Jurkat, Clone E6-1 (cell line): ENCODE measurements at places on chromosomes 5 and 9.

DNA sequence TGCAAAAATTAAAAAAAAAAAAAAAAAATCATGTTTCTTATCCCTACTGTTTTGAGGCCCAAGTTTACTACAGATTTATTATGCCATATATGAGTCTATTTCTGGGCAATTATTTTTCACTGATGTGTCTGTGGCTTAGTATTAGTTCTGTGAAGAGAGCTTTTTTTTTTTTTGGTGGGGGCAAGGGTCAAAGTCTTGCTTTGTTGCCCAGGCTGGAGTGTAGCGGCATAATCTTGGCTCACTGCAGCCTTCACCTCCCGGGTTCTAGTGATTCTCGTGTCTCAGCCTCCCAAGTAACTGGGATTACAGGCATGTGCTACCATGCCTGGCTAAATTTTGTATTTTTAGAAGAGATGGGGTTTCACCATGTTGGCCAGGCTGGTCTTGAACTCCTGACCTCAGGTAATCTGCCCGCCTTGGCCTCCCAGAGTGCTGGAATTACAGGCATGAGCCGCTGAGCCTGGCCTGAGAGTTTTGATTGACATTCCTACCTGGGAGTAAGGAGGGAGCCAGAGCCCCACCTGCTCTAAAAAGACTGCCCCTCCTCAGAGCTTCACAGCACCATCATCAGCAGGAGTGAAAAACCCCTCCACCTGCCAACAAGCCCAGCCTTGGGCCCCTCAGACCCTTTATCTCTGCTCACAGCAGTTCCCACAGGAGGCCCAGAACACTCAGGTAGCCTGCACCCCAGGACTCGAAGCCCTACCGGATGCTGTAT is 36.1 kb upstream of the JADE2 start:
- no peak for DNase-seq

DNA sequence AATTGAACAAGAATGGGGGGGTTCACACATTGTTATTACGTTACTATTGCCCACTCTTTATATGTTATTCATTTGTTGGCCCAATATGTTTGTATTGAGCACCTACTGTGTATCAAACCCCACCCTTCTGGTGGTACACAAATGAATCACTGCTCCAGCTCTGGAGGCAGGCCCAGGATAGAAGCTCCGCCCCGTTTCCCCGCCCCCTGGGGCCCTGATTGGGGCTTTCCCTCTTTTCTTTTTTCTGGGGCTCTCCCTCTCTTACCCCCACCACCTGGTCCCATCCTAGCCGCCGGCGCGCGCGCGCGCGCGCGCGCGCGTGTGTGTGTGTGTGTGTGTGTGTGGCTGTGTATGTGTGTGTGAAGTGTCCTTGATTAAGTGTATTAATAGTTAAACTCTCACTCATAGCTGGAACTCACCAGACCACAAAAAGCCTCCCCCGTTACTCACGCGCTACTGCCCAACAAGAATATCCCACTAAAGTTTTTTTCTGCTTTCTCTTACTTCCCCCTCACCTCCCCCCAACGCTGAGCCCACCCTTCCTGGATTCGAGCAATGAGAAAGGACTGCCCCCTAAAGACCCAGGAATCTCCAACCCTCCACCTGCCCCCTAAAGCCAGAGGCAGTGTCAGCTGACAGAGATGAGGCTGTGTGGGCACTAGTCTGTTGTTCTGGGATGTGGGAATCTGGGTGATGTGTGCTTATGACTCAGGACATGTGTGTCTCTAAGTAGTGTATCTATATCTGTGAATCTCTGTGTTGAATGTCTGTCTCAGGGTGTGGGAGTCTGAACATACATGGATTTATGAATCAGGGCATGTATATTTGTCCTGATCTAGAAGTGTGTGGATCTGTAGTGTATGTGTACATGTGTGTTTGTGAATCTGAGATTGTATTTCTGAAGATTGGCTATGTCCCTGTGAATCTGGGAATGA is 4.0 kb downstream of the CXXC5 start:
- peak; percentile 71 for DNase-seq

DNA sequence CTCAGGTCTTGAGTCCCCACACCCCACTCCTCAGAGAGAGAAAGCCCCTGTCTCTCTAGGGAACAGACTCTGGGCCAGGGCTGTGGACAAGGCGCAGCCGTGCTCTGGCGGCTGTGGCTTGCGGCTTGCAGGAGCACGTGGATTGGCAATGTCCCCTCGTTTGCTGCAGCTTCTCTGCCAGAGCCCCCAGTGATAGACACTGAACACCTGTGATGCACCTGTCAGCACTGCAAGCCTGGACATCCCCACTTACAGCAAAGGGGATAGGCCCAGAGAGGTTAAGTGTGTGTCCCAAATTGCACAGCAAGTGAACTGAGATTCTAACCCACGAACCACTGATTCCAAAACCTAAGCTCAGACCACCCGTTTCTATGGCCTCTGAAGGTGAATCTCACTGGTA is 7.0 kb downstream of the GFI1B start:
- no peak for DNase-seq

GRCh38 chr9:107024193-107024592 is 161.2 kb downstream of the ZNF462 start:
- DNase-seq = peak; percentile 90

DNA sequence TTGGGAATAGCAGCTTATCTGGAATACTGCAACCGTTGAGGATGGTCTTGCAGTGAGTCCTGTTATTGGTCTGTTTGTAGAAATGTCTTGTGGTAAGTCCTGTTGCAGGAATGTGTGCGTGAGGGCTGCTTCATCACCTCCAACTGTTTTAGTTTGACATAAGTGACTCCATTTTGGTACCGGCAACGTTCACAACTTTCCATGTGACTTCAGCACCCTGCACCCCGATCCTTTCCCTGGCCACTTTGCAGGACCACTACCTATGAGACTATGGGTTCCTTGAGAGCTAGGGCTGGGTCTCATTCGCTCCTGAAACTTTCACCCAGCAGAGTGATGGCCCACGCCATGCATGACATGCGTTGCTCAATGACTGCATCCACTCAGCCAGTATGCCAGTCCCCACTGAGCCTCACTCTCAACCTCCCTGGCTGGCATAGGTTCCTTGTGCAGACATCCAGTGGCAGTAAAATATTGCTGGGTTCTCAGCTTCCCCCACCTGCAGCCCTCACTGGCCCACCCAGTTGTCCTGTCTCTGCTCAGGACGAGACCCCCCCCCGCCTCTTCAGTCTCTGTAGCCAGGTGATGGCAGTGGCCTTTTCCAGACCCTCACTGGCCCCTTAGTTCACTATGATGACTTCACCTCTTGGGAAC is 8.0 kb downstream of the SURF6 start:
- no peak for DNase-seq

GRCh38 chr5:120882038-120882775 is 418.1 kb downstream of the PRR16 start:
- DNase-seq = no peak

- peak; percentile 45 for DNase-seq
These were observed 52.6 kb downstream of the TENT4A start for GRCh38 chr5:6765612-6766525.

- peak; percentile 82 for DNase-seq
These were observed at the start of gene KLF4 for GRCh38 chr9:107489687-107490605. Gene KLF4, minus strand, starts transcription at chr9:107489769. Its CDS starts 597 bp downstream, at chr9:107489172.

DNA sequence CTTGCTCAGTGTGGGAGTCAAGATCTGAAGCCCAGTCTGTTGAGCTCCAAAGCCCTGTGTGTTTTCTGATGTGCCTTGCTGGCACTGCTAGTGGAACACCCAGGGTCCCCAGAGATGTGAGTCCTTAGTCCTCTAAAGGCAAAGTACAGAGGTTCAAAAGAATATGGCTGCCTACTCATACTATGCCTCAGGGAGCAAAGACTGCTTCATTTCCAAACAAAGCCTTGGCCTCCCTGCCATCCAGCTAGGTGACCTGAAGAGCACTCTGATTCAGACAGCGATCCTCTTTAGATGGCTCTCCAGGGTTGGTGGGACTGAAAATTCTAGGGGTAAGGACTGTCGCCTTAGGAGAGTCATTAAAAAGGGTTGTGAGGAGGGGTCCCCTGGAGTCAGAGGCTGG is 2.0 kb downstream of the PRLR start:
- no peak for DNase-seq

DNA sequence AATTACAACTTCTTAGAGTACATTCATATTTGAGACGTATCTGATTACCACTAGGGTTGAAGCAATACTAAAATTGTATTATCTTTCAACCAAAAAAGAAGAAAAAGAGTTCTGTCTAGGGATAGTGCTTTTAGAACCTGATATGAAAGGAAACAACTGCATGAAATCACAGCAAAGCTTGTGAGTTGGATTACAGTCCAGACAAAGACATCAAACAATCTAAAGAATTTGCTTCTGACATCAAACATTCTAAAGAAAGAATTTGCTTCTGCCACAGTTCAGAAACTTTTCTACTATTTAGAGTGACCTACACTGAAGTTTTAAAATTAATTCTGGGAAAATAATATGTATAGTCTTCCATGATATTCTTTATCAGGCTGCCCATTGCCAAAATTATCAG is 1141.1 kb upstream of the ACO1 start:
- DNase-seq = no peak
